Urothelium cell line (cell line): ENCODE measurements at places on chromosomes 2 and 18.

GRCh38 chr2:150532879-150533278, 45.4 kb upstream of the RND3 start:
- no peak for DNase-seq

- peak; percentile 72 for DNase-seq
Measured at GRCh38 chr2:224145751-224146355, 106.8 kb upstream of the SERPINE2 start.

GRCh38 chr2:66813525-66813924, 378.6 kb downstream of the MEIS1 start:
- DNase-seq = no peak

GRCh38 chr2:80326214-80326613, 21.7 kb upstream of the LRRTM1 start:
- peak; percentile 16 for DNase-seq

GRCh38 chr18:42064109-42064508, 109.1 kb downstream of the PIK3C3 start:
- no peak for DNase-seq

DNA sequence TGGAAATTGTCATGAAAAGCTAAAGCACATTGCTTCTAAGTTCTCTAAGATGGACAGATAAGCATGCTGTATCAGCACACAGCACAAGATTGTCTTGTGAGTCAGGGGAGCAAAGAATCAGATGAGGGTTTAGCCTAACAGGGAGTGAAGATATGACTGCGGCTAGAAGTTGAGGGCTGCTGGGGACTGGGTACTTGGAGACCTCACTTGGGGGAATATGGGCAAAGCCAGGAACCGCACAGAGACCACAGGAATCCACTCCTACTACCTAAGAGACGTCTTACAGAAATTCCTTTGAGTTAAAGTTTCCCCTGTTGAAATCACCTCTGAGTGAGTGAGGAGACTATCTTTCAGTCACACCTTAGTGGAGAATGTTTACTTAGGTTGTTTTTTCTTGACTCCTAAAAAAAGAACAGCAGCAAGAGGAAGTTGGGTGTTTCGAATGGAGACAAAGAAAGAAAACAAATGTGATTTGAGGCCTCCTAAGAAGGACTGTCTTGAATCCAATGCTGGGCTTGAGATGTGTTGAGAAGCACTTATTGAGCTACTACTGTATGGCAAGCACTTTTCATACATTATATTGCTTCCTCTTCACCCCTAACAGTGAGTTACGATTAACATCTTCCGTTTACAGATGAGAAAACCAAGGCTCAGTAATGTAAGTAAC, 100.7 kb downstream of the ANKRD44 start:
- peak; percentile 58 for DNase-seq

GRCh38 chr2:16241166-16242160, 301.1 kb downstream of the MYCN start:
- DNase-seq = no peak

DNA sequence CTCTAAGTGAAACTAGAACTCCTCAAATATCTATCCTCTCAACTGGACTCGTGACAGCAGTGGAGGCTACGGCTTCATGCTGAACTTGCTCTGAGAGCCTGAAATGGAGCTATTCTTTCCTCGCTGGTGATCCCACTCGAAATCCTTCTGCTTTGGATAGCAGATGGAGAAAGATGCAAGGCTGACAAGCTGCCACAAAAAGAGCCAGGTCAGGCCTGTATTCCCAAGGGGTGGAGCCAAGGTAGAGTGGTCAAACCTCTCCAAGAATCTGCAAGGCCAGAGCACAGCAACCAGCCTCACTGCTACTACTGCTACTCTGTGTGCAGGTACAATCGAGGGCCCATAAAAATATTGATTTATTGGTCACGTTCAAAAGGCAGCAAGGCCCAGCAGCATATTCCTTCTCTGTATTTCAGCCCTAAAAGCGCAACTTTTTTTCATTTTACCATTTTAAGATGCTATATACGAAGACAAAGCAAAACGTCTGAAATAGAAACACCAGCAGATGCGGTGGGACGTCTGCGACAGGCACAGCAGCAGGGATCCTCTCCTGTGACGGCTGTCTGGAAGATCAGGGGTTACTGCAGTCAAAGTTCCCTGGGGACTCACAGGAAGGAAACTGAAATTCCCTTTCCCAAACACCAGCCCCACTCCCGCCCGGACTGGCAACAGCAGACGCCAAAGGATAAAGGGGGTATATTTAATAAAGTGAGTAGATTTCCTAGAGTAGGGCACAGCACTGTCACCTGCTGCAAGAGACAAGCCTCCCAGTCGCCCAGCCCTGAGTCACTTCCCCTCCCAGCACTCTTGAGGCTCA, 2.4 kb downstream of the SPRED2 start:
- no peak for DNase-seq

GRCh38 chr2:117717072-117717471, 97.4 kb upstream of the DDX18 start:
- no peak for DNase-seq

DNA sequence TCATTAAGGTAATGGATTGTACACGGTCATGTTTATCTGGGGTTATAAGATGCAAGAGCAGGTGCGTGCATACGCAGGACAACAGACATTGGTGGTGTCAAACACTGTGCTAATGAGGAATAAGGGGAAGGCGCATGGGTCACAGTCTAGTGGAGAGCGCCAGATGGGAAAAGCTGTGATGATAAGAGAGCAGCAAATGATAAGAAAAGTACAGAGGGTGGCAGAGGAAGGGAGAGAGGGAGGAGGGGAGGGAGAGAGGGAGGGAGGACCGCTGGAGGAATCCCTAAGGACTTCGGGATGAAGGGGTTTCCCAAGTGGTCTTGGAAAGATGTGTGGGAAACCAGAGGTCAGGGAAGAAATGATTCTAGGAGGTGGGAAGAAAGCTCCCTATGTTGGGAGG, 2.9 kb downstream of the TNFRSF11A start:
- DNase-seq = no peak

DNA sequence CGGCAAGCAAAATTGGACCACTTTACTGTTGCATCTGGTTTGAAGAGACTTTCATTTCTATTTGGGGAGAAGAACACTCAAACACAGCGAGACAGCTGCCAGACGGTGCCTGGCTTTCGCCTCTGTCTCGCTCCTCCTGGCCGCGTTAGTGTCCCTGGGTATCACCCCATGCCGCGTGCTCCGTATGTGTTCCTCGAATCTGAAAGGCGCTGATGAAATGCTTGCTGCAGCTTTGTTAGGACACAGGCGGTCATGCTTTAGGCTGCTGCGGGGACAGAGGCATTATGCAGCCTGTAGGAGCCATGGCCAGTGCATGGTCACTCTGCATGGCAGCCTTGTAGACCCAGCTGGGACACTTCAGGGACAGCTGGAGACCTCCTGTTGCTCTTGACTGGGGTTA, 53.9 kb downstream of the LDLRAD4 start:
- no peak for DNase-seq

DNA sequence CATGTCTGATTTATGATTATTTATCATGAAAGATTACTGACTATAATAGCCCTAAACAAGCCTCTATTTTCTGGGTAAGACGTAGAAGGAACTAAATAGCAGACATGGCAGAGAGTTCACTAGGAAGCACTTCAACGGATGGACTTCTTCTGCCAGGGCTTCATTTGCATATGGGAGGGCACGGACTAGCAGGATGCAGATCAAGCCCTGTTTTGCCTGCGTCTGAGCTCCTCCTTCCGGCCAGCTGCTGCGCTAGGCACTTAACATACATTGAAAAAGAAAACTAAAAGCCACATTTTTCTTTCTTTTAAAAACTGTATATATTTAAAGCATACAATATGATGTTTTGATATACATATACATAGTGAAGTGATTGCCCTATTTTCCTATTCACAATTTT, 340.0 kb upstream of the MEX3C start:
- no peak for DNase-seq

DNA sequence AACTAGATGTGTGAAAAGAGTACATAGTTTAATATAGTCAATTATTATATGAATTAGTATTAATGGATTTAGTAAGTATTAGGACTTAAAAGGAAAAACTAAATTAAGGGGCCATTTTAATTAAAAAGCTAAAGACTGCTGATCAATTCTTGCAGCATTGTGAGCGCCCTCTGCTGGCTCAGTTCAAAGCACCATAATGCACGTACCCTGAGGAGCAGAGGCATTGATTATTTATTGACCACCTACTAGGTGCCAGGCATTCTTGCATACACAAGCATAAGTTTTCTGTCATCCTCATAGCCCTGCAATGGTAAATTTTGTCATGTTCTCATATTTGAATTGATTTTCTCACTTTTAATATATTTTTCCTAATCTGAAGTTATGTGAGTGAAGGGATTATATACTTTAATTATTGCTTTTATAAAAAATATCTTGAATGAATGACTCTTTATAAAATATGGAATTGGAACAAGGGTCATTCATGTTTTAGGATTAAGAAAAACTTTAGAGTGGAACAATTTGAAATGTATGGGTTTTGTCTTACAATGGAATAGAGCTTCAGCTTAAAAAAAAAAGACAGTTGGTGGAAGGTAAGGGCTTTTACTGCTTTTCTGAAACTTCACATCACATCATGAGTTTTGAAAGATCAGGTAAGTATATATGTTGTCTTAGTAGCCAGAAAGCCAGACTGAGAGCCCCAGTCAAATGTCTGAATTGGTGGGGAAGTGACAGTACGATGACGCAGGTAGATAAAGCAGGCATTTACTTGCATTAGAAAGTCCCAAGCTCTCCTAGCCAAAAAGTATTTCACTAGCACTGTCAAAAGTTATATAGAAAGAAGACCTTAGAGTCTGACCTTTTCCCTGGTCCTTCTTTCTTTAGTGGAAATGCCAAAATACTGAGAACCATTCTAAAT, 9.7 kb downstream of the ITGA4 start:
- peak; percentile 11 for DNase-seq

- DNase-seq = no peak
Measured at GRCh38 chr18:35582899-35583558, 1.5 kb downstream of the GALNT1 start.

DNA sequence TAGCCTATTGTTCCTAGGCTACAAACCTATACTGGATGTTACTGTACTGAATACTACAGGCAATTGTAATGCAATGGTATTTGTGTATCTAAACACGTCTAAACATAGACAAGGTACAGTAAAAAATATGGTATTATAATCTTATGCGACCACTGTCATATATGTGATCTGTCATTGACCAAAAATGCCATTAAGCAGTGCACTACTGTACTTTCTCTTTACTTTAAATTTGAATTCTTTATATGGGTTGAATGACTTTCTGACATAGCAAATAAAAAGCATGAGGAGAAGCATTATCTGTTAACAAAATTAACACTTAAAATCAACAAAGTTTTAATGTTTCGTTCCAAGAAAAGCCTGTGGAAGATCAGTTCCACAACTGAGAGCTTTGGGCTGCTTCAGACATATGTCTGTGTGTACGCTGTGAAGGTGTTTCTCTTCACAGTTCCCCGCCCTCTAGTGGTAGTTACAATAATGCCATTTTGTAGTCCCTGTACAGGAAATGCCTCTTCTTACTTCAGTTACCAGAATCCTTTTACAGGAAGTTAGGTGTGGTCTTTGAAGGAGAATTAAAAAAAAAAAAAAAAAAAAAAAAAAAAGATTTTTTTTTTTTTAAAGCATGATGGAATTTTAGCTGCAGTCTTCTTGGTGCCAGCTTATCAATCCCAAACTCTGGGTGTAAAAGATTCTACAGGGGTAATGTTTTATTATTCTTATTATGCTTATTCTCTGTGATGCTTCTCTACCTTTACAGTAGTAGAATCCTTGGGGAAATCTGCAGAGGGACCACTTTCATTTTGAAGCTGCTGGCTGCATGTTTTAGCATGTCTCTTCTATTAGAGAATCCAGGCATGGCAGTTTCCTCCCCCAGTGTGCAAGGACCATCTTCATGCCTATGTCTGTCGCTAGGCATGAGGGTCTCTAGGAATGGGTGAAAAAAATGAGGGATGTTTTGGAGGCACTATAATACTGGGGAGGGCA, 54.5 kb downstream of the SCN2A start:
- peak; percentile 70 for DNase-seq

GRCh38 chr2:12910431-12910830, 193.7 kb downstream of the TRIB2 start:
- no peak for DNase-seq

DNA sequence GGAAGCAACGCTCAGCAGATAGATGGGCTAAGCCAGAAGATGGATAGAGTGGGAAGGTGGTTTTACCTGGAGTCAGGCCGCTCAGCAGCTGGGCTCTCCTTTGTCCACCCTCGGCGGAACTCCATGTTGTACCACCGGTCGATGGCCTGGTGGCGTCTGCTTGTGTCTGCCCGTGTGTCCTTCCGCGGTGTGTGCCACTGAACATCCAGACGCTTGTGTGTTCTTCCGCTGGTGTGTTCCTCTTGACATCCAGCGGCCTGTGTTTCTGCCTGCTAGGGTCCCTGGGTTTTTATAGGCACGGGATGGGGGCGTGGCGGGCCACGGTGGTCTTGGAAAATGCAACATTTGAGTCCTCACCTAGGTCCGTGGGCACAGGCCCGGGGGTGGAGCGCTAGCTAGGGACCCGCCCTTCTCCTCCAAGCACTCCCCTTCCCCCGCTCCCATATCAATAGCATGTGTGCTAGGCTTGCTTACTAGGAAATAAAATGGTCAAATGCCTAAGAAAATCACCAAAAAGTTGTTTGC, 1431.7 kb upstream of the ACVR2A start:
- no peak for DNase-seq

DNA sequence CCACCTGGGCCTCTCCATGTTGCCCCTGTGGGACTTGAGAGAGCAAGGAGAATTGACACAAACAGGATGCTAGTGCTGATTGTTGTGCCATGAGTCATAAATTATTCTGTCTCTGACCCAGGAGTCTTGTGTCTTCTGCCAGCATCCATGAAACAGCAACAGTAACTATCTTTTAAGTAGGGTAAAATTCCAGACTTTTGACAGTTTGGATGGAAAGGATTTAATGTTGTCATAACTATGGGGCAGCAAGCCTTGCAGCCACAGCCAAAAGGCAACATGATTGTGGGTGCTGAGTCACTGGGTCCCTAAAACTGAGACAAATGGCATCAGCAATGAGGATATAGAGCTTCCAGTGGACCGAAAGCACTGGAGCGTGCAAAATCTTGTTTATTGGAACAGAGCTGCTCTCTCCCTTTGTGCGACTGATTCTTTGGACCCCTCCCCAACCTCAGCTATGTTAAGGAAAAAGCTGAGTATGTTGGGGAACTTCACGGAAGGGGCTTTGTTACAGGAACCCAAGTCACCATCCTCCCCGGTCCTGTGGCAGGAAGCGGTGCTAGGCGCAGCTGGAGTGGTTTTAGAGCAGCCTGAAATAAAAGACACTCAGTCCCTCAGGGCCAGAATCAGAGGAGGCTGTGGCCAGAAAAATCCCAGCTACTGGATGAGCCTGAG, 9.6 kb upstream of the ITPRIPL1 start:
- peak; percentile 76 for DNase-seq

- DNase-seq = no peak
Measured at GRCh38 chr18:60092073-60092472, 192.3 kb downstream of the PMAIP1 start.
